Stimulated activated CD8-positive, alpha-beta memory T cell treated with anti-CD3 and anti-CD28 coated beads, Interleukin-15, amount 100 ng/mL, for 24 hours (primary cell): ENCODE measurements at places on chromosomes 1 and 21.

GRCh38 chr1:9542430-9542829 lies 3.2 kb downstream of the SLC25A33 start:
- no peak for DNase-seq

DNA sequence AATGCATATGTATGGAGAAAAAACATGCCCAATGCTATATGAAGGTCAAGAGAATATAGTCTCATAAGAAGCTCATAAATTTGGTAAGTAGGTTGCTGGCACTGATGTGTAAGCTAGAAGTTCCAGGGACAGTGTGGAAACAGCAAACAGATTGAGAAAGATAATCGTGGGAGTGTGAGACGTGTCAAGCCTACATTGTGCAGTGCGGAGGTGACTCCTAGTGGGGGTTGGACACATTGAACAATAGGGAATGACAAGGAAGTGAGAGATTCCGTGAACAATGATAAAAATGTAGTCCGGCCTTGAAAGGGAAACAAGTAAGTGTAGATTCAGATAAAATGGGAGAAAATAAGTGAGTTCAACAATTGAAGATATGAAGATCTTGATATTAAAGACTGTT lies 788.4 kb upstream of the PRMT6 start:
- no peak for DNase-seq

DNA sequence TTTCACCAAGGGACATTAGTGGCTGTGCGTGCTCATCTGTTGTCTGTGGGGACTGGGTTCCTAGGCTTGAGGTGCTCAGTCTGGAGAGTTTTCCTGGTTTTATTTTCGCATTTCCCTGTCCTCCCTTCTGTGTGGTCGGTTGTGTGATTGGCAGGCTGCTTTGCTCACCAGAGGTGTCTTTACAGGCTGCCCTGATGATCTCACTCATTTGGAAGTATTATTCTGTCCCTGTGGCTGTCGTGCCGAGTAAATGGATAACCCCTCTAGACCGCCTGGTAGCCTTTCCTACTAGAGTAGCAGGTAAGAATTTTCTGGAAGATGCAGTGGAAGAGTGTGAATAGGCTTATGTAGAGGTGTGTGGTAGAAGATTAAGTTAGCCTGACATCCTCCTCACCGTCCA lies 44.1 kb upstream of the HMGN1 start:
- DNase-seq: no peak

GRCh38 chr1:185075476-185075875 lies 30.1 kb downstream of the RNF2 start:
- DNase-seq: no peak

DNA sequence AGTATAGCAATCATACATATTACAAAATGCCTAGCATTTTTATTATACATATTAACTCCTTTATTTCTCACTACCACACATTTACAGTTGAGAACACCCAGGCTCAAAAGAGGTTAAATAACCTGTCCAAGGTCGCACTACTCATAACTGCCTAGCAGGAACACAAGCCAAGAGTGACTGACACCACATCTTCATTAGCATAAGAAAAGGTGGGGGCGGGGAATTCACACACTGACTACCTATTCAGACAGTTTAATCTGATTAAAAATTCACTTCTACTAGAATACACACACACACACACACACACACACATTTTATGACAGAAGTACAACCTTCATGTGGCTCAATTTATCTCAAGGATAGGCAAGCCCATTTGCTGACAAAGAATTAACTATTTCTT lies 77.8 kb upstream of the CACHD1 start:
- DNase-seq: no peak

- DNase-seq: no peak
Measured at GRCh38 chr1:184929711-184930202, 44.6 kb downstream of the NIBAN1 start.

DNA sequence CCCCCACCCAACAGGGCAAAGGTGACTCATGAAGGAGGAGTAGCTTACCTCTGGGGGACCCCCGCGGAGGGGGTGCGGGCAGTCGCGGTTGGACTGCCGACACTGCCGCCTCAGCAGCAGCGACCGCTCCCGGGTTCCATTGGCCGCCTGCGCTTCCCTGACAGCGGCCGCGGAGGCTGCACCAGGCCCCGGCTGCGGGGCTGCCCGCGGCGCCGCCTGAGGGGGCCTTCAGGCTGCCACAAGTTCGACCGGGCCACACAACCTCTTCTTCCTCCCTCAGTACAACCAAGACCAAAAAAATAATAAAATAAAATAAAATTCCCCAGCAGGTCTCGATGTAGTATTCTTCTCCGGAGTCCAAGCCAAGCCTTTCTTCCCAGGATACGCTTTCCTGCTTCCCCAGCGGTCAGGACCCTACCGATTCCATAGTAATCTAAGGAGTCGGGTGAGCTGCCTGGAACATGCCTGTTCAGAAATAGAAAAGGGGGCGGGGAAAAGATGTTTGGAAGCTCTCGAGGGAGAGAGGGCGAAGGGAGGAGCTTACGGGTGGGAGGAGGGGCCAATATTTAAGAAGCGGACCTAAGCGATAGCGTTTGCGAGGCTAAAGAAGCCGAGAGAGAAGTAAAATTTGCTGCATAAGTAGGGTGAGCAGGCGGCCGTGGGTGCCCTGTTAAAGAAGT lies at the start of gene PI4KB:
TSS of gene PI4KB (minus strand) at position 194 of the 680 bp plus-strand sequence. CDS start 10,935 bp downstream, outside the sequence.
- peak; percentile 45 for DNase-seq

DNA sequence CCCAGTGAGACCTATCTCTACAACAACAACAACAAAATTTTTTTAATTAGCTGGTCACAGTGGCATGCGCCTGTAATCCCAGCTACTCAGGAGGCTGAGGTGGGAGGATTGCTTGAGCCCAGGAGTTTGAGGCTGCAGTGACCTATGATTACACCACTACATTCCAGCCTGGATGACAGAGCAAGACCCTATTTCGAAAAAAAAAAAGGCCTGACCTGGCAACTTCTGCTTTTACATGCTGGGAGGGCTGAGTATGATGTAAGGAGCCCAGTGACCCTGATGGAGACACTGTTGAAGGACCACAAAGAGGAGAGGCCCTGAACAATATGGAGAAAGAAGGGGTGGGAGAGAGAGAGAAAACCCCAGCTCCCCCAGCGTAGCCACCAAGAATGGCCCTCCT lies 9.2 kb upstream of the VPS26C start:
- DNase-seq: no peak

GRCh38 chr1:82837766-82838465 lies 1037.2 kb downstream of the ADGRL2 start:
- DNase-seq: no peak

- DNase-seq: no peak
Measured at GRCh38 chr1:113809670-113810602, 2.3 kb downstream of the RSBN1 start.

DNA sequence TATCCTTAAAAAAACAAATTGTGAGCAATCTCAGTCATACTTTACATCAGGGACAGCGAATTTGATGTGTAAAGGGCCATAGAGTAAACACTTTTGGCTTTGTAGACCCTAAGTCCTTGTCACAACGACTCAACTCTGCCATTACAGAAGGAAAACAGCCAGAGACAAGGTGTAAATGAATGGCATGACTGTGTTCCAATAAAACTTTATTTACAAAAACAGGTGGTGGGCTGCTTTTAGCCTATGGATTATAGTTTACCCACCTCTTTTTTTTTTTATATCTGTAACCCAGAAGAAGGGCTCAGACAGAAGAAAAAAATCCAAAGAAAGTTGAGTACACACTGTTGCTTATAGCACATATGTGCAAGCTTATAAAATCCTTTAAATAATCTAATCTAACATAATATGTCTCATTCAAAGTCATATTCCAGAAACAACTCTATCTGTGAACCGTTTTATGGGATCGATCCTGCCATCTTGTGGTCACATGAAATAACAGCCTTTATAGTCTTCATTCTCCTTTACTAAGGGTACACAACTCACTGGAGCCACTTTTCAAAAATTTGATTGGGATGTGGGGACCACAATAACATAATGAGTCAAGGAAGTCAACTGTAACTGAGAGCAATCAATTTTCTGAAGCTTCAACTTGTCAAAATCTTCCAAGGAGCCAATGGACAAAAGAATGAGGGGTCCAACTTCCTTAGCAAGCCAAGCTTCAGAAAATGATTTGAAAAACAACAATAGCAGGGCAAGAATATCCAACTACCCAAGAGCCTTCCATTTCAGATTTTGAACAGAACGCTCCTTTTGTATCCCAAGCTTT lies 142.2 kb upstream of the KRTAP19-8 start:
- DNase-seq: no peak
